ENCODE measurements at places on chromosomes 5 and 9. TPM values are rescaled to one million over a fixed set of nuclear protein-coding genes. Genes with fewer than 3 reads are reported as not detected.

GRCh38 chr5:76169146-76169905 lies 86.1 kb downstream of the SV2C start:
- DNase-seq: no peak

GRCh38 chr5:16539169-16539666 lies 73.6 kb upstream of the ZNF622 start:
- no peak for DNase-seq

Gene CARTPT
- not detected for total RNA-seq

Gene SV2C
- total RNA-seq: not detected

Gene DNM1
- 12.0 TPM for total RNA-seq
